ENCODE measurements at places on chromosomes 7 and 10.

DNA sequence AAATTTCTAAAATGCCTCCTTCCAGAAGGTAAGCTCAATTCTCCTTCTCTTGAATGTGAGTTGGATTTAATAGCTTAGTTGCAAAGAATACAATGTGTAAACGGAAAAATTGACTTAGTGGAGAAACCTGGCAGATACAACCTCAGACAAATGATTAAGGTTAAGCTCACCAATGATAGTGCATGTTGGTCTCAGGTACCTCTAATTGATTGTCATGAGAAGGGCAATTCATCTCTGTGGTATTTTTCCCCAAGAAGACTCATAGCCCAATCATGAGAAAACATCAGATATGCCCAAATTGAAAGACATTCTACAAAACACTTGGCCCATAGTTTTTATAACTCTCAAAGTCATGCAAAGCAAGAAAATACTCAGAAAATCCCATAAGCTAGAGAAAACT, 36.2 kb upstream of the TMEM106B start:
- DNase-seq = no peak

DNA sequence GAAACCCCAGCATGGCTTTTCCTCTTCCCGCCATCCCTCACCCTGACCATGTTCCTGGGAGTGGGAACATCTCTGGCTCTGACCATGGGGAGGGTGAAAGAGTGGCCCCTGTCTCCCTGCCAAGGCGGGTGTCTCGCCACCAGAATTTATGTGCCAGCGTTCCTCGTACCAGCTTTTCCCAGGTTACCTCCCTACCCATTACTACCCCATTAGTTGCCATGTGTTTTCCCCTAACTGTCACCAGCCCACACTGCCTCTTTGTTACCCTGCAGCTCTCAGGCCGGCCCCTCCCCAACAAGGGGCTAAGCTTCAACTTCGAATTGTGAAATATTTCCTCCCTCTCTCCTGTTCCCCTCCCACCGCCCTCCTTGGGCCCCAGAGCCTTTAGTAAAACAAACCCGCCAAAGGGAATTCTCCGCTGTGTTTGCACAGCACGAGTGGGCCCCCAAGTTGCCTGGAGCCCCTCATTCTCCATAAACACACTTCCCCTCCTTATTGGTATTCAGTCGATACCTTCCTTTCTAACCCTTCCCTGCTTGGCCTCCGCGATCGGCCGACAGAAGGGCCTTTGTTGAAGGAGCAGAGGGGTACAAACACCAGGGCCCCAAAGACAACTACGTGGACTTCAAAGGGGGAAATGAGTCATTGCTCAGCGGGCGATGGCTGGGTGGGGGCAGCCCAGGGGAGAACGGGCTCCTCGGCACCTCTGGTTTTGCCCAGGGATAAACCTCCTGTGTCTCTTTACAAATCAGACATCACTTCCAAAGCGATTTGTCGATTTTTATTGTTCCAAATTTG, 45.5 kb downstream of the SLIT1 start:
- no peak for DNase-seq

GRCh38 chr7:42217053-42217452, 20.0 kb downstream of the GLI3 start:
- no peak for DNase-seq

GRCh38 chr10:69515699-69516259, 57.4 kb downstream of the NEUROG3 start:
- DNase-seq = peak; percentile 11

GRCh38 chr10:119477444-119477843, 65.1 kb downstream of the RGS10 start:
- no peak for DNase-seq

DNA sequence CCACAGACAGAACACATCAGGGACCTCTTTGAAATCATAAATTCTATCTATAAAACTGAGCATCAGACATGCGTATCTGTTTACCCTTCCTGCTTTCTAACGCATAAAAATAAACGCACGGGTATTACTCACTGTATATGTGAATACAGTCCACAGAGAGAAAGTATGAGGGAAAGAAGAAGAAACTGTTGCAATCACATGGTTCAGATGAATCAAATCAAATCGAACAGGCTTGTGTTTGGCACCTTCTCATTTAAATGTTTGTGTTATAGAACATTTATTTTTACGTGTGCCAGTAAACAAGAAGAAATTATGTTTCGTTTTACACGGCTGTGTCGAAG, 322.0 kb downstream of the FRMD4A start:
- DNase-seq = no peak

GRCh38 chr7:47669178-47669891, 87.4 kb upstream of the TNS3 start:
- peak; percentile 30 for DNase-seq

- DNase-seq = no peak
These were observed 47.7 kb downstream of the ZCCHC24 start for GRCh38 chr10:79397575-79398303.

- DNase-seq = no peak
These were observed 3.9 kb downstream of the LSMEM1 start for GRCh38 chr7:112484671-112485167.

All from NCI-H2029 (cell line).